SJSA1 (cell line): ENCODE measurements at places on chromosomes 7 and 10. TPM values are rescaled to one million over a fixed set of nuclear protein-coding genes. Genes with fewer than 3 reads are reported as not detected.

Gene ASAH2
- total RNA-seq, result 1.9 TPM in 1 of 2 replicates, not detected in the other

Gene FKBP9
- 207 and 234 TPM in 2 replicates for total RNA-seq

Gene SPDYE16
- total RNA-seq, result not detected in 2 replicates

Gene RAB19
- total RNA-seq, result not detected in 2 replicates

DNA sequence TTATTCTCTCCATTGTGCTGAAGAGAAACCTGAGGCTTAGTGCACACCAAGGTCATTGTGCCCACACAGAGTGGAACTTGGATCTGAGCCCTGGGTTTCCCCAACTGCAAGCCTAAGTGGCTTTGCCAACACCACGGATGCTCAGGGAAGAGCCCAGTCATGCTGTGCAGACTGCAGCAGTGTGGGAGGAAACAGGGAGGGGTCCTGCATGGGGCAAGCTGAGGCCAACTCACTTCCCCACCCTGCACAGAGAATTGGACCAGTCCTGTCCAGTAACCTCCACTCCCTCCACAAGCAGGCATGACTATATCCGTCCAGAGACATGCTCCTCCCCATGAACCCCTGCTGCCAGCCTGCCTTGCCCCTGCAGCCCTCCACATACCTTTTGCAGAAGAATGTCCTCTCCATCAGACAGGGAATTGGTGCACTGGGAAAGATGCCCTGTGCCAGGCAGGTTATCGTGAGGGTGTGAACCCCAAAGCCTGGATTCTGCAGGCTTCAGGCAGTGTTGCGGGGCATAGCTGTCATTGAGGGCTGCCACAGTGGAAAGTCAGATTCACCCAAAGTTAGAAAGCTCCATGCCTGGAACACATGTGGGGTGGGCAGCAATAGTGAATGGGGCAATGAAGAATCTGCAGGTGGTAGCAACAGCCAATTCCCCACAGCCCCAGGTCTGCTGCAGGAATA, 44.9 kb downstream of the DRGX start:
- no peak for DNase-seq

- peak; percentile 55 for DNase-seq
Observed at GRCh38 chr10:44696496-44696895, 214.6 kb upstream of the TMEM72 start.

GRCh38 chr7:28531291-28531690, 119.0 kb downstream of the CREB5 start:
- DNase-seq, result no peak

- DNase-seq, result no peak
Observed at GRCh38 chr7:46393142-46393541, 472.1 kb upstream of the IGFBP3 start.
